Esophagus squamous epithelium (tissue), 5 donors: ENCODE measurements at places on chromosomes 4 and X.

- H3K4me1 ChIP-seq, result peaks cover 9% of the 10 kb centered on the region
- DNase-seq, result no peak
- no peaks in the 10 kb centered on the region for H3K27me3 ChIP-seq
- peak overlapping the region; percentile 71 for H3K4me3 ChIP-seq
- no peaks in the 10 kb centered on the region for H3K36me3 ChIP-seq
Observed at GRCh38 chr4:89307178-89307445, 488 bp downstream of the GPRIN3 start.

- H3K4me3 ChIP-seq, result no peak overlapping the region
- DNase-seq, result no peak
- H3K4me1 ChIP-seq, result no peaks in the 10 kb centered on the region
- H3K36me3 ChIP-seq, result no peaks in the 10 kb centered on the region
- H3K27ac ChIP-seq, result no peak overlapping the region
- no peaks in the 10 kb centered on the region for H3K27me3 ChIP-seq
Observed at GRCh38 chr4:139973015-139973414, 181.0 kb downstream of the MAML3 start.

GRCh38 chrX:69287095-69287494 is 121.8 kb upstream of the PJA1 start:
- H3K36me3 ChIP-seq, result no peaks in the 10 kb centered on the region
- peaks cover 6% of the 10 kb centered on the region for H3K4me1 ChIP-seq
- H3K4me3 ChIP-seq, result no peak overlapping the region
- no peak overlapping the region for H3K27ac ChIP-seq
- no peaks in the 10 kb centered on the region for H3K27me3 ChIP-seq

DNA sequence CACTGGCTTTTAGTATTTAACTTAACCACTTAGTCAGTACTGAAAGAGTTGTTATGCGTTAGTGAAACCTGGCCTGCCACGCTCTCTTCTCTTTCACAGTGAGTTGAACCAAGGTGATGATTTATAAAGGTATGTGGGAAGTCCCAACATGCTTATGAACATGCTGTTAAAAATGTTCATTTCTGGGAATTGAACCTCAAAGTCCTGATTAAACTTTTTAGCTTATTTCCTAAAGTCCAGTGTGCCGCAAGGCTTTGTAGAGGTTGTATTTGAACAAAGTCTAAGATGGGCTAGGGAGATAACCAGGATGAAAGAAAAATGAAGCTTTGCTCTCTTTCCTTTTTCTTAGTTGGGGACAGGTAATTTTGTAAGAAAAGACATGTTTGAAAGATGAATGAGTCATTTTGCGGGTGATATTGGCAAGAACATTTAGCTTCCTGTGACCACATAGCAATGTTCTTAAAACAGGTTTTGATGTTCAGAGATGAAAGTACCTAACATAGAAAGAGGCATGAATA is 270.3 kb downstream of the DTHD1 start:
- H3K36me3 ChIP-seq, result no peaks in the 10 kb centered on the region
- H3K4me3 ChIP-seq, result no peak overlapping the region
- H3K27me3 ChIP-seq, result no peaks in the 10 kb centered on the region
- no peak overlapping the region for H3K27ac ChIP-seq
- H3K4me1 ChIP-seq, result no peaks in the 10 kb centered on the region
- DNase-seq, result no peak

GRCh38 chrX:114267142-114267541 is 316.7 kb upstream of the HTR2C start:
- no peak overlapping the region for H3K4me3 ChIP-seq
- no peaks in the 10 kb centered on the region for H3K36me3 ChIP-seq
- H3K4me1 ChIP-seq, result no peaks in the 10 kb centered on the region
- no peak overlapping the region for H3K27ac ChIP-seq
- H3K27me3 ChIP-seq, result no peaks in the 10 kb centered on the region

- H3K36me3 ChIP-seq, result no peaks in the 10 kb centered on the region
- no peaks in the 10 kb centered on the region for H3K27me3 ChIP-seq
- H3K4me3 ChIP-seq, result no peak overlapping the region
- no peak for DNase-seq
- no peaks in the 10 kb centered on the region for H3K4me1 ChIP-seq
Observed at GRCh38 chr4:29852537-29852936, 867.6 kb upstream of the PCDH7 start.

DNA sequence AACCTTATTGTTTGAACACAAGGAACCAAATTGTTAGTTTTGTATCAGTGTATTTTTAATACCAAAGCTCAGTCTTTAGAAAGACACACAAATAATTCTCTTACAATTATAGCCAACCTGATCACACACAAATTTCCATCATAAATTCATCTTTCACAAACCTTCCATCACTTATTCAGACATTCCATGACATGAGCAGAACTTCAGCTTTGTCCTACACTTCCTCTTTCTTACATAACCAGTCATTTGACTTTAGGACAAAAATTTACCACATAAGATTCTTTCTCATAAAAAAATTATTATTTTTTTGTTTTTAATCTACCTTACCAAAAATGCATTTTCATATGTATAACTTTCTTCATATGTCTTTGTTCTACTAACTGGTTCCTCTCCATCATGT is 312.2 kb downstream of the GALNTL6 start:
- DNase-seq, result no peak
- no peak overlapping the region for H3K4me3 ChIP-seq
- no peaks in the 10 kb centered on the region for H3K27me3 ChIP-seq
- no peak overlapping the region for H3K27ac ChIP-seq

DNA sequence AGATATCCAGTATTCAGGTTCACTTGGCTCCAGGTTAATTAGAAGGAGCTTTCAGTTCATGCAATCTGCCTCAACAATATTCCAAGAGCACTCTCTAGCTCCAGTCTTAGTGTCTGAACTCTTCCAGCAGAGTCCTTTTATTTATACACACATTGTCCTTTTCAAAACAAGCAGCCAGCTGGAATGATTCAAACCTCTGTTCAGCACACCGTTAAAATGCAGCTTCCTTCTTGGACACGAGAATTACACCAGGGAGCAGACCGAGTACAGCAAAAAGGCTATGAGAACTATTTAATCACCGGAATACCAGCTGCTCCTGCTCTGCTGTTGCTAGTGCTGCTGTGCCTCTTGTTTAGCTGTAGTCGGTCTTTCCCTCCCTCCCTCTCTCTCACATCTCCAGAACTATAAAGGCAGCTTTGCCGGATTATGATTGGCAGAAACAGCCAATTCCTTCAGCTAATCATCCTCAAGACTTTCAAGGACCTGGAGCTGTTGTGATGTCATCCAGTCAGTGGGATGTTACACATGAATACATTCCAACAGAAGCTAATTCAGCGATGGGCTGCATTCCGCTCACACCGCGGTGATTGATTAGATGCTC is at the start of gene NDST4:
Gene NDST4, minus strand, starts transcription at position 115 of the 601 bp plus-strand sequence. CDS start 36,584 bp downstream, outside the sequence.
- H3K27me3 ChIP-seq, result no peaks in the 10 kb centered on the region
- no peak within 1 kb of the TSS for H3K27ac ChIP-seq
- no peaks in the 10 kb centered on the region for H3K4me1 ChIP-seq
- H3K36me3 ChIP-seq, result no peaks in the 10 kb centered on the region
- peak within 1 kb of the TSS; percentile 27 for H3K4me3 ChIP-seq

- DNase-seq, result no peak
- H3K4me3 ChIP-seq, result no peak overlapping the region
- H3K27me3 ChIP-seq, result no peaks in the 10 kb centered on the region
- no peak overlapping the region for H3K27ac ChIP-seq
- H3K36me3 ChIP-seq, result no peaks in the 10 kb centered on the region
- H3K4me1 ChIP-seq, result no peaks in the 10 kb centered on the region
Observed at GRCh38 chr4:6019316-6020263, 1.4 kb upstream of the C4orf50 start.

GRCh38 chrX:134542485-134542884 is 82.5 kb downstream of the HPRT1 start:
- H3K27ac ChIP-seq, result no peak overlapping the region
- H3K4me1 ChIP-seq, result no peaks in the 10 kb centered on the region
- peaks cover 20% of the 10 kb centered on the region for H3K27me3 ChIP-seq
- H3K4me3 ChIP-seq, result no peak overlapping the region

DNA sequence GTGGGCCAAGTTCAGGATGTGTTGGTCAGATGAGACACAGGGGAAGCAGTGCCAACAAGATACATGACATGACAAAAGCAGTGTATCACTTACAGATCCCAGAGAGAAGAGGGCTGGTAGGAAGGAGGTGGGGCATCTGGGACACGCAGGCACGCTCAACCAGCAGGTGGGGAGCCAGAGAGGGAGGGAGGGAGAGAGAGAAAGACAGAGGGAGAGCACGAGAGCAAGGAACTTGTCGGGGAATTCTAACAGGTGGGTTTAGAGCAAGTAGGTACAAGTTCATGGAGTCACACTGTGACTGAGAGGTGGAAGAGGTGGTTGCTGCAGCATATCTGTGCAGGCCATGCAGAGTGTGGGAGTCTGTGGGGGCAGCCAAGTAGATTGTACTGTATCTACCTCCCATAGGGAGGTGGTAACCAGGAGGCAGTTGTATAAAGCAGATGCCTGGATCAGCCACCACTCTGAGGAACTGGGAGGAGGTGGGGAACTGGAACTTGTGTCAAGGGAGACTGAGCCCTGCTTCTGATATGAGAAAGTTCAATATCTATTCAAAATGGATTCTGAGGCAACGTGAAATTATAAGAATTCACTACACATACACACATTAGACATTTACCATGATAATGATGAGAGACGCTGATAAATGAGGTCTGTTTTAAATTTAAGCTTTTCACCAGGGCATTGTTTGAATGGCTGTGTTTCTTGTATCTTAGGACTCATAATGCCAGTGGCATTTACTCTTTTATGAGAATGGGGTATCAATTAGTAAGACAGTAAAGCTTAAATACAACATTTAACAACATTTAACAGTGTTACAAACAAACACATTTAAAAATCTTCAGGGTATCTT is 43.7 kb downstream of the BBS12 start:
- no peaks in the 10 kb centered on the region for H3K36me3 ChIP-seq
- no peak for DNase-seq
- no peak overlapping the region for H3K27ac ChIP-seq
